ENCODE measurements at places on chromosomes 2 and 18.

DNA sequence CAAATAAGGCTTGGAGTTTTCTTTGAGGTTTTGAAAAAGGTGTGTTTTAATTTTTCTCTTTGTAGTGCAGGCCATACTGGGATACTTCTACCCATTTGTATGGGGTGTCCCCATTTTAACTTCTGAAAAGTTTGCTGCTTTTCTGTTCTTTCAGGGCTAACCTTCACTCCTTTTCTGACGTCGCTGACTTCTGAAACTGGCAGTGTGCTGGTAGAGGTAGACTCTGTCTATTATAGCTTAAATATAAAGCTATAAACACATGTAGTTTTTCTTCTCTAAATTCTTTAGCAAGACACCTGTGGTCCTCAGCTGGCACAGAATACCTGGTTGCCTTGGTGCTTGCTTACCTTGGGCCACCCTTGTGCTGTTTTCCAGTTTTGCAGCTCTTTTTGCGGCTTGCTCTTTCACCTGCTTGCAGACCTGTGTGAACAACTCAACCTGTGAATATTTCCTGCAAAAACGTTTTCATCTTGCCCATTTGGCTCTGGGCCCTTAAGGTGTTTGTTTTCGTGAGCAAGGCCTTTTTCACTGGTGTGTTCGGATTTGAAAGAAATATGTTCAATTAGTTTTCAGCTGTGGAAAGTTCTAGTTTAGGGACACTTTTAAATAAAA, 42.2 kb downstream of the PHLPP1 start:
- no peak for DNase-seq

- no peak for DNase-seq
Measured at GRCh38 chr2:71534201-71534600, 80.8 kb downstream of the DYSF start.

DNA sequence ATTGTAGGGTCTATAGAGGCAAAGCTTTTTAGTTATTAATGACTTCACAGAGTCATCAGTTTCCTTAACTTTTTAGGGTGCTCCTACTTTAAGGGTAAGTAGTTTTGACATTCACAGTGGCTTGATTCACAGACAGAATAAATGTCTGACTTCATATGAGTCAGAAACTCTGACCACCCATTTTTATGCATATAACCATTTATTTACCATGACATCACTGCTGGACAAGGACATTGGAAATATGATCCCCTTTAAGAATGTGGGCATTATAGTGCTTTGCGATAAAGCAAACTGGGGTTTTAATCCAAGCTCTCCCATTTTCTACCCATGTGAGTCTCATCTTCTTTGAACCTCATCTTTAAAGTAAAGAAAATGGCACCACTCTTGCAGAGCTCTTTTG, 162.0 kb upstream of the MC4R start:
- no peak for DNase-seq

- DNase-seq = no peak
Measured at GRCh38 chr2:162092658-162093556, 18.9 kb upstream of the DPP4 start.

DNA sequence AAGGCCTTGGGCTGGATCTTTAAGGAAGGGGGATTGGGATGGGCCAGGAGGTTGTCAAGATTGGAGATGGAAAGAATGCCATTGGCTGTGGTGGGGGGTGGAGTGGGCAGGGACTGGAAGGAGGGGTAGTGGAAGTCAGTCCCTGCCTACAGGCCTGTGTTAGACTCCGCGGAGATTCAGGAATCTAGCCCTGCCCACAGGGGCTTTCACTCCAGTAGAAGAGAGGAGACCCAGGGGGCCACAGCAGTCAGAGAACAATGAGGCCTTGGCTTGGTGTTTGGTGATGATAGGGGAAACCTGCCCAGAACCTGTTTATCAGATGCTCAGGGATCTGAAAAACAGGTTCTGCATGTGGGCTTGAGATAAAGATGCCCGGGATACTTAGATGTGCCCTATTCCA, 6.1 kb downstream of the STEAP3 start:
- no peak for DNase-seq

GRCh38 chr18:68679528-68679927, 35.4 kb downstream of the TMX3 start:
- DNase-seq = no peak

GRCh38 chr2:84879584-84880394, 1.1 kb downstream of the TRABD2A start:
- DNase-seq = no peak

- DNase-seq = no peak
Measured at GRCh38 chr2:107986278-107987217, at the start of gene SLC5A7. SLC5A7 (plus strand) TSS chr2:107986524; CDS start chr2:107988156, 1,632 bp downstream.

DNA sequence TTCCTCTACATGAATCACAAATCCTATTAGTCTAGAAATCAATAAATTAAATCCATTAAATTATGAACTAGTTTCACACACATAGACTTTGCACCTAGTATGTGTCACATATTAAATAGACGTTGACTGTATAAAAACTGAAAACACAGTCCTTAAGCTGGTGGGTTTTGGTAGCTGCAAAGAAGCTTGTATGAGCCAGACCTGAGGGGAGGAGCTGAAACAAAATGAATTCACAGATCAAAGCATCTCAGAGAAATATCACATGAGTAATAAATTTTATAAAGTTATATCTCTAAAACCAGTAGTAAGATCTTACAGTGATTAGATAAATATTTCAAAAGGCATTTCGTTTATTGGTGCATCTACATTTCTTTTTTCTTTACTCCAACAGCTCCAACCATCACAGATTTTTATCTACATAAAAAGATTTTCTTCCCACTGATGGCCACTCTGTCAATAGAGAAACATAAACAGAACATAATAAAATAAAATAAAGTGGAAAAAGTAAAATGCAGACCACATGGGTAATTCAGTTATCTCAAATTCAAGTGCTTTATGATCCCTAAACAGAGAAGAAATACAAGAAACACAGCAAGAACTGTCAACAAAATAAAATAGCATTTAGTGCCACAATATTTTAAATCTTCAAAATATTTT, 420.0 kb upstream of the CYRIA start:
- no peak for DNase-seq

DNA sequence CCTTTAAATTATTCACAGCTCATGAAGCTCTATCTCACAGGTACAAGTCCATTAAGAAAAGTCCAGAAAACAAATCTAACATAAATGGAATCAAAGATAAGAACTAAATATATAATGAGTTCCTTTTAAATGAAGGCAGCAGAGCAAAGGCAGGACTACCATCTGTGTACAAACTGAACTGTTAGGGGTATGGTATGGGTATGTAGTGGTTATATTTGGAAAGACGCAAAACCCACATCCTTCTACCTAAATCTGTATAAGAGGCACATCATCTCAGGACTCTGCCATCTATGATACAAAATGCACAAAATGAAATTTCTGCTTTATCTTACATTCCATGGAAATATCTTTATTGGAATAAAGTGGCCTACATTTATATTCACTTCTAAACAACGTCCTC, 59.9 kb downstream of the PDE11A start:
- DNase-seq = no peak

DNA sequence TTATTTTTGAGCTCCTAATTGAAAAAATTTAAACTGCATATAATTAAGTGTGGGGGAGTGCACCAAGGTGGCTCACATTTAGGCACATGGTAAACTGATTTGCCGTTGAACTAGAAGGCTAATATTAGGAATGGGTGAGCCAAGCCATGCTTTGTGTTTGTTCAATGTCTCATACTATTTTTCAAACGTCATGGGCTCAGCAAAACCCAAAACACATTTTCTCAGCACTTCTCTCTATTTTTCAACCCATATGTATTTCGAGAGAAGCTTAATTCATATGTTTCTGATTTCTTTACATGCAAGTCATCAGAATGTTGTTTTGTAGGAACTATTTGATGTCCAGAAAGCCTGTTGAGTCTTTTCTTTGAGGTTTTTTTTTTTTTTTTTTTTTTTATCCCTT, 291.2 kb downstream of the TCF4 start:
- DNase-seq = no peak

GRCh38 chr2:160375802-160376469, 117.7 kb downstream of the RBMS1 start:
- DNase-seq = no peak

- DNase-seq = no peak
Measured at GRCh38 chr18:22031611-22032010, 137.8 kb upstream of the GATA6 start.

- DNase-seq = no peak
Measured at GRCh38 chr2:218386505-218387368, 4.7 kb downstream of the SLC11A1 start.

- no peak for DNase-seq
Measured at GRCh38 chr18:75206452-75207309, 2.3 kb downstream of the PTGR3 start.

DNA sequence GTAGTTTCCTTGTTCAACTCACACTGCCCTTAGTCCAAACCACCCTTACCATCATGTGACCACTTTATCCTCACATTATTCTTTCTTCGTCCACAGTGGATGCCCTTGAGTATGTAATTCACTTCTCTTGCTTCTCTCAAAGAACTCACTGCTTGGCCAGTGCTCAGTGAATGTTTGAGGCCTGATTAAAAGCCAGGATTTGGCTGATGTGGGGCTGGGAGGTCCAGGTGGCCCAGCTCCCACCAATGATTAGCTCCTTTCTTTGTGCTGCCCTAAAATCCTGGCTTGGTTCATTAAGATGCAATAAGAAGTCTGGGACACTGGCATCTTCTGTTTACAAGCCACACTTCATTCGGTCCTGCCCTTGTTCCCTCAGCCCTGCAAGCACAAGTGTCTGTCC, 97.8 kb upstream of the CELF4 start:
- no peak for DNase-seq

DNA sequence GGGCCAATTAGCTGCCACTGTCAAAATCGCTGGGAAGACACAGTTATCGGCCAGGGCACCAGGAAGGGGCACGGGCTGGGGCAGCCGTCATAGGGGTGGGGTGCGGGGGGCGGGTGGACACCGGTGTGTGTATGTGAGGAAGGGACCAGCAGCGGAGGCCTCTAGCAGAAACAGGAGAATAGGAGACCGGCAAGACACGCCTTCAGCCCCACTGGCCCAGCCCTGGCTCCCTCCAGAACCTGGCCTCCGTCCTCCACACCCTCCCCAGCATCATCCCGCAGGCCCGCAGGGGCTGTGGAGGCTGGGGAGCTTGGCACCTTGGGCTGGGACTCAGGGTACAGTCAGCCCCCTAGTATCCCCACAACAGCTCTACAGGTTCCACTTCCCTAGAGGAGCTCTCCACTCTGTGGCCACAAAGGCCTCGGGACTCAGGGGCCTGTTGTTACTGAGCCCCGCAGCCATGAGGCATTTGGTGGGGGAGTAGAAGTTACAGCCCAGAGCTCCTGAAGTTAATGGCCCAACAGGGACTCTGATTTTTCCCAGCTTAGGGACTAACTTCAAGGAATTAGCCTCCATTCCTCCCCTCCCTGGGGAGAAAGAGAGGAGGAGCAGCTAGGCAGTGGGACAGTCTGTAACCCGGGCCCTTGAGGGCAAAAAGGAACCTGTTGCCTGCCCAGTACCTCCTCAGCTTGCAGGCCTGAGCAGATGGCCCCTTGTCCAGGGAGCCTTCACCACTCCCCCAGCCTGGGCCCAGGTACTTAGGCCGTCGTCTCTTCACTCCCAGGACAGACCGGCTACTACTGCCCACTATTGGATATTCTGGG, 19.9 kb downstream of the SH2D6 start:
- DNase-seq = no peak

- DNase-seq = no peak
Measured at GRCh38 chr2:74927621-74928020, 30.8 kb upstream of the POLE4 start.

DNA sequence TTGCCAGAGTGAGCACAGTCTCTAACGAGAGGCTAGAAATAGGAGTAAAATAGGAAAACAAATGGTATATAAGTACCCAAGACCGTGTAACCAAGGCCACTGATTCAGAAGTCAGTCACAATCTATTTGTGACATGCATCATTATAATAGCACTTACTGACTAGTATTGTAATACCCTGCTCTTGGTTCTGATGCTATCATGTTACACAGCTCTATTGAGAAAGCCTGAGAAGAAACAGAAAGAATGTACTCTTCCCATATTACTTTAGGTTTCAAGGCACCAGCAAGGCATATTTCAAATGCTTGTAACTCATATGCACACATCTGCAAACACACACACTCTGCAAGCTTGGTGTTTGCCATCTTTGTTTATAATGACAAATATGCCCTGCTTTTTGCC, 746.4 kb downstream of the SLC4A3 start:
- no peak for DNase-seq

DNA sequence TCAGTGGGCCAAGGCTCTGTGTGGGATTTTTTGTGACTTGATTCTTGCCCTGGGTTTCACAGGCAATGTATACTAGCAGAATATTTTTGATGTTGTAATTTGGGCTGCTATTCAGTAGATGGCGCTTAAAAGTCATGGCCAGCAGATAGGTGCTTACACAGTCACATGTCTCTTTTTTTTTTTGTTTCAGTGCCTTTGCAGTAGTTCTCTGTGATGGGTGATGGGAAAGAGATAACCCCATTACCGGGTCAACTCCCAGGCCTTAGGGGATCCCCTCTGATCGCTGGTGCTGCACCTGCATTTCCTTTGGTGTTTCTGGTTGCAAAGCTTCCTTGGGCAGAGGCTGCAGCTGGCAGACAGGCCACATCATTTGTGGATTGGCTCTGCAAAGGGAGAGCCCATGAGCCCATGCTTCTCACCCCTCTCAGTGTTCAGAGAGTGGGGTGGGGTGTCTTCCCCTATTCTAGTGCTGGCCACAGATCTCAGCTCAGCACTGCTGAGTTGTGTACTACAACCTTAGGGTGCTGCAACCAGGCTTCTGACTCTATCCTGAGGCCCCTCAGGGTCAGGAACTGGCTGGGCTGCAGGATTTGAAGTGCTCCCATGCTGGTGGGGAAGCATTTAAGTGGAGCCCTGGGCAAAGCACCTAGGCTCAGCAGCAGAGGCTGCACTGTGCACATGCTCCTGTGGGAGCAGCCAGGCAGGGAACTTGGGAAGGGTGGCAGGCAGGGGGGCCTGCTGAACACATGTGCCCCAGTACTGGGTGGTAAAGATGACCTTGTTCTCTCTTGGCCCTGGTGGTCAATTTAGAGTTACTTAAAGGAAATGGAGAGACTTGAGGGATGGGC, 219.8 kb upstream of the SPHKAP start:
- DNase-seq = no peak

- DNase-seq = no peak
Measured at GRCh38 chr2:107358362-107358761, 468.3 kb upstream of the RGPD4 start.

DNA sequence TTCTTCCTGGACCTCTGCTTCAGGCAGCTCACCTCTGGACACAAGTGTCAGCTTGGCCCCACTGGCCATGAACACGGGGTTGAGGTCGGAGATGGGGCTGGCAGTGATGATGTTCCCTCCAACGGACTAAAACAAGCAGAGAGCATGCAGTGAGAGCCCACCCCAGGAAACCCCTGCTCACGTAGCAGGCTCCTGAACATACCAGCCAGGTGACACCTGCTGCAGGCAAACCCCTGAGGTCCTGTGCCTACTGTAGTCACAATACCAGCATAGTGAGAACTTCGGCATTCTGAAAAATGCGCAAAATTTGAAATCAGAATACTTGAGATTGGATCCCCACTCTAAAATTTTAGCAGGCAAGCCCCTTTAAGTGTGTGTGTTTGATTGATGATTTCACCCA, 32.9 kb downstream of the XDH start:
- no peak for DNase-seq

GRCh38 chr2:86414996-86415395, 26.2 kb upstream of the KDM3A start:
- no peak for DNase-seq

All from stimulated activated CD4-positive, alpha-beta T cell treated with anti-CD3 and anti-CD28 coated beads, Interleukin-4, amount 100 ng/mL, for 48 hours (primary cell).